ENCODE measurements at places on chromosomes 4 and X.

DNA sequence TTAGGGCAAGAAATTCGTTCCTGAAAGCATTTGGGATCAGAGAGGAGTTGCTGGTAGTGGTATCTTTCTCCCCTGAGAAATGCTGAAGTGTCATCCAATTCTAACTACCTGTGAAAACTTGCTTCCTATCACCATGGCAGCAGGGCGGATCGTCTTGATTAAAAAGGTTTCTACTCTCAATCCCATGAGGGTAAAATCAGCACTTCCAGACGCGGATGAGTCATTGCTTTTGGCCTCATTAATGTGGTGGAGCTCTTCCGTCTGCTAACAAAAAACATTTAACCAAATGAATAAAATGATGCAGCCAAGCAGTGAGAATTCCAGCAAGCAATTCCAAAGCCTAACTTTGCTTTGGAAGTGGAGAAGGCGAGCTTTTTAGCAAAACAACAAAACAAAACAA is 325.6 kb downstream of the CAMK2D start:
- no peak for DNase-seq

- no peak for DNase-seq
Measured at GRCh38 chrX:39418254-39418704, 617.0 kb downstream of the MID1IP1 start.

DNA sequence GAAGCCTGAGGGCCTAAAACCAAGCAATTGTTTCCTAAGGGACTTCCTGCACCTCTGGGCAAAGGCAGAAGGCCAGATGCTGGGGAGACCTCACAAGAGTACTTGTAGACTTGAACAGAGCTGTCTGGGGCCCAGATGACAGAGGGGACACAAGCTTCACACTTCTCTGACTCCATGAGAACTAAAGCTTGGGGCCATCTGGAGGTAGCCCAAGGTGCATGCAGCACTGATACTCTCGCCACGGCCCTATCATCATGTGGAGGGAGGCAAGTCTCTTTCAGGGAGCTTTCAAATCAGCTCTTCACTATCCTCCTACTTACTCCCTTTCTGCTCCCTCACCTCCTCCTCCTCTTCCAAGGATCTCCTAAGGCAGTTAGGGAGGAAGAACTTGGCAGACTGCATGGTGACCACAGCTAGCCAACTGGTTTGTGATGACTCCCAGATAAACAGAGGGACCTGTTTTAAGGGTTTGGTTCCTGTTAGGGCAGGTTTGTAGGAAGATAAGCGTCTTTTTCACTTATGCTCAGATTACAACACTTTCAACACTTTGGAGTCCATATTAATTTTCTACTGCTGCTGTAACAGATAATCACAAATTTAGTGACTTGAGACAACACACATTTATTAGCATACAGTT is 23.8 kb downstream of the MSL3 start:
- no peak for DNase-seq

DNA sequence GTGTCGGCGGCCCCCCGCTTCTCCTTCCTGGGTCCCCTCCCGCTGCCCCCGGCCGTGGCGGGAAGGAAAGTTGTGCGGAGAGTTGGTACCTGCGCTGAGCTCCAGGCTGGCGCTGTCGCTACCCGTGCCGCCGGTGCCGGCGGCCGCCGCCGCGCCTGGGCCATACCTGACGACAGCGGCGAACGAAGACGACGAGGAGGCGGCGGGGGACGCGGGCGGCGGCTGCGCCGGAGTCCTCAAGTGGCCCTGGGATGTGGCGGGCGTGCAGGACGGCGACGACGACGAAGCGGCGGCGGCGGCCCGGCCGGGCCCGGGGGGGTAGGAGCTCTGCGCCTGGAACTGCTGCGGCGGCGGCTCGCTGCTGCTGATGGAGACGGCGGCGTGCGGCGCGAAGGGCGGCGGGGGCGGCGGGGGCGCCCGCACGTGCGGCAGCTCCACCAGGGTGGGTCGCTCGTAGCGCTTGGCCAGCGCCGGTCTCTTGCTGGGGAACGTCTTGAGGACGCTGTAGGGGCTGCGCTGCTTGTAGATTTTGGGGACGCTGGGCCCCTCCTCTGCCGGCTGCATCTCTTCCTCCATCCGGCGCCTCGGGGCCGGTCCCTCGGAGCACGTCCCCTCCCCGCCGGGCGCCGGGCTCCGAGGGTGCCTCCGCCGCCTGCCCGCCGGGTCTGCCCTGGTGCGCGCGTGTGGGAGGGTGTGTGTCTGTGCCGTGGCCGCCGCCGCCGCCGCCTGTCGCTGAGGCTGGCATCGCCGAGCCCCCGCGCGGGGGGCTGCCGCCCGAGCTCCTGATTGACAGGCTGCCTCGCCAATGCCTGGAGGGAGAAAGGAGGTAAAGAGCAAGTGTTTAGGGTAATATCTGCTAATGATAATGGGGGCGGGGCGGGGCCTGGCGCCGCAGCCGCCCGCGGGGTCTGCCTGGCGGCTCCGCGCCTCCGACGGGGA is 618 bp downstream of the BEND4 start:
- peak; percentile 80 for DNase-seq

DNA sequence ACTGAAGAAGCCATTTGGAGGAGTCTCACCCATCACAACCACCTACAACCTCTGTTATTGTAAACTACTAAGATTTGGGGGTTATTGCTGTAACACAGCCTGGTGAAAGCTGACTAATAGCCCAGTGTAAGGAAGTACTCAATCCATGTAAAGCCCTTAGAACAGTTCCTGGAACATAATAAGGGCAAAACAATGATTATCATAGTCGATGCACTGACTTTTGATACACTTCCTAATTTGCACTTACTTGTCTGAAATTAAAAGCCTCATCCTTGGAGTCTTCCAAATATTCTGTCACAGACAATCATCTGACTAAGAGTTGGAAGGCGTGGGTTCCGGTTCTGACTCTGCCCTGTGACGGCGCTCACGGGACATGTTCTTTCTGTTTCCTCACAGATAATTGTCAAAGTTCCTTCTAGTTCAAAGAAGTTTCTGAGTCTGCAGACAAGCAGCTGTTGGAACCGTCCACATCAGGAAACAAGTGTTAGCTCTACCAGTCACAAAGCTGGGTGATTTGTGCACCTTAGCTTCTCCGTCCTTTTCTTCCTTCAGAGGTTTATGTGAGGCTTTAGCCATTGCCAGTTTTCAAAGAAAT is 33.4 kb upstream of the RASGEF1B start:
- DNase-seq: no peak

All from D721Med (cell line).